ENCODE measurements at places on chromosomes 1 and 21.
A peak's percentile ranks its signal among the peaks of the same experiment; 100 is the strongest.

DNA sequence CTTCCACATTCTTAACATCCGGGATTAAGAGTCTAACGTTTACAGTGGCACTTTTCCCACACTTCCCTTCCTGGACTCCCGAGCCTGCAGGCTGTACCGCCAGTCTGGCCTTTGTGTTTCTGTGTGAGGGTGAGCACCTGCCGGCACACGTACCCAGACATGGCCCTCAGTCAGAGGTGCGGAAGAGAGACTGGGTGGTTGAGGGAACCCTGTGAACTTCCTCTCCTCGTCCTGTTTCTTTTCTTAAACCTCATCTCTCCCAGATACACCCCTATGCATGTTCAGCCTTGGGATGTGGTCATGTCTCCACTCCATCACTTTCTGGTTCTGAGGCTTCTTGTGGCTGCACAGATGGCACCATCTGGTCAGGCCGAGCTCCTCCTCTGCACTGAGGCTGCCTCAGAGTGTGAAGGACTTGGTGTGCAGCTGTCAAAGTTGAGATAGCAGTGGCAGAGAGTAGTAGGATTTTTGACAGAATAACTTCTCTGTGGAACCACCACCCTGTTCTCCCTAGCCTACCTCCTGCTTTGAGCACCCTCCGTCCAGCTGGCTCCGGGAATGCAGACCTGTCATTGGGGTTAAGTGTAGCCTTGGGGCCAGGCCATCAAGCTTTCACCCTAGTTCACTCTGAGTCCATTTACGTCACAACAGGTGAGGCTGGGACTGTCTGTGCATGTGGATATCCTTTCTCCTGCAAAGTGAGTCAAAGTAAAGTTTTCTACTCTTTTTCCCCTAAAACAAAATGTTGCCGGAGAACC, 31.4 kb downstream of the VASH2 start:
- DNase-seq = no peak

DNA sequence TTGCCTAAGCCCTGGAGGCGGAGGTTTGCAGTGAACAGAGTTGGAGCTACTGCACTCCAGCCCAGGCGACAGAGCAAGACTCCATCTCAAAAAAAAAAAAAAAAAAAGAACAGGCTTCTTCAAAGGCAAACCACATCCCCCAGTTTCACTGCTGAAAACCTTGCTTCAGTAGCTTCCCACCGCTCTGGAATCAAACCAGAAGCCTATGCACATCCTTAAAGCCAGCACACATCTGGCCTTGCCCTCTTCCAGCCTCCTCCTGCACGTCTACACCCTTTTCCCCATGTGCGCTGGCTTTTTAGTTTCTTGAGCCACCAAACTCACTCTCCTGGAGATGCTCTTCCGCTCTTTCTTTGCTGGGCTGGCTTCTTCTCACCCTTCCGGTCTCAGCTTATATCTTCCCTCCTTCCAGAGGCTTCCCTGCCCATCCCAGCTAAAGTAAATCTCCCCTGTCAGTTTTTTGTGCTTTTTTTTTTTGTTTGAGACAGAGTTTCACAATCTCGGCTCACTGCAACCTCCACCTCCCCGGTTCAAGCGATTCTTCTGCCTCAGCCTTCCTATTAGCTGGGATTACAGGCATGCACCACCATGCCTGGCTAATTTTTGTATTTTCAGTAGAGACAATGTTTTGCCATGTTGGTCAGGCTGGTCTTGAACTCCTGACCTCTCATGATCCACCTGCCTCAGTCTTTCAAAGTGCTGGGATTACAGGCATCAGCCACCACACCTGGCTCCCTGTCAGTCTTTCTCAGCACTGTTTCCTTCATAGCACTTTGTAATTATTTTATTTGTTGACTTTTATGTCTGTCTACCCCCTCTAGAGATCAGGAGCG, 42.0 kb upstream of the ID3 start:
- no peak for DNase-seq

GRCh38 chr1:23489842-23490241, 5.9 kb upstream of the ASAP3 start:
- DNase-seq = no peak

DNA sequence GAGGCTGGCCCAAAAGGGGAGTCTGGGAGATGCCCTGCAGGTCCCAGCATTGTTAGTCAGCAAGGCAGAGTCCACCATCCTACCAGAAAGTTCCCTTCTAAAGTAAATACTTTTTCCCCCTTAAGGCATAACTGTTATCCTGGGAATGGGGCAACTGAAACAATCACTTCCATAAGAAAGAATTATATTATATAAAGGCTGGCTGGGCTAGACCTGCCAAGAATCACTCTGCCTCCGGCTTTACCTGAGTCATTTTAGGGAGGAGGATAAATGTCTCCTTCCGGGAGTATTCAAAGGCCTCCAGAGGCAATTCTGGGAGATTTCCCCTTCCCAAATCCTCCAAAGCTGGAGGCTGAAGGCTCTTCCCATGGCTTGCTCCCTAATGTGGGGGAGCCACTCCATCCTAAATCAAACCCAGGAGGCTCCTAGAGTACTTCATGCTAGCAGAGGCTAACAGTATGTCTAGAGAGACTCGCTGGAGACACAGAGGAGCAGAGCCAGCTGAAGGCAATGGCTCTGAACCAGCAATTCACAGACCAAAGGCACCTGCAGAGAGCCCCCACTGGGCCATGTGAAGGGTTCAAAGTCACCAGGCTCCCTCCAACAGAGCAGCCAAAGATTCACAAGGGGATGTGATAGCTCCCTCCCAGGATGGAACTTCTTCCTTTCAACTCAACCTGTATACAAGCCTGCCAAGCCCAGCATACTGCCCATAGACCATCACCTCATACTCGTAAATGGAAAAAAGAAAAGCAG, 116.0 kb downstream of the ASTN1 start:
- DNase-seq = no peak

DNA sequence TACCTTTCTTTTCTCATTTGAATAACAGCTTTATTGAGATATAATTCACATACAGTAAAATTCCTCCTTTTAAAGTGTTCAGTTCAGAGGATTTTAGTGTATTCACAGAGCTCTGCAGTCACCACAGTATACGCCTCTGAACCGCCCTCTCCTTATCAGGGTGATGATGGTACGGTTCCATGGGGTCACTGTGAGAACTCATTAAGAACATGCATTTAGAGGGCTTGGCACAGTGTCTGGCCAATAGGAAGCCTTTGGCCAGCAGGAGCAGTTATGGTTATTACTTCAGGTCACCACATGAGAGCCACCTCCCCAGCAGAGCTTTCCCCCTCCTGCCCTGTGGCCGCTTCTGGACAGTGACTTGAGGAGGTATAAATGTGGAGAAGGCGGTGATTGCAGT, 27.3 kb downstream of the KCNQ4 start:
- no peak for DNase-seq

GRCh38 chr1:228851193-228851592, 115.9 kb downstream of the RHOU start:
- no peak for DNase-seq

- DNase-seq = no peak
Measured at GRCh38 chr1:48679859-48680258, 96.8 kb downstream of the BEND5 start.

DNA sequence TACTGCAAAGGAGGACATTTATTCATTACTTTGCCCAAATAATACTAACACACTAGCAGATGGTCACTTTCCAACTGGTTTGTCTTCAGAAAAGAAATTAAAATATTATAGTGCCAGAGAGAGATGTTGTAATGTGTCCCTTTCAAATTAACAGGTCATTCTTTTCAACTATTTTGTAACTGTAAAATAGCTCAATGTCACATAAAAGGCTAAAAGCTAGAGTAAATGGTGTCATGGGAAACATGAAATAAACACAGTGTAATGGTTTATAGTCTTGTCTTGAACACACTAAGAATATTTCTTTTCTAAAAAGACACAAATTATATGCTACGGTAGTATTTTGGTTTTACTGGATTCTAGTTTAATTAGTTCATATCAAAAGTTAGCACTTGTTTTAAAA, 77.8 kb downstream of the ADGRL2 start:
- DNase-seq = no peak

- DNase-seq = no peak
Measured at GRCh38 chr1:17795081-17795809, 40.1 kb downstream of the ACTL8 start.

GRCh38 chr21:43789276-43790009, at the start of gene RRP1:
Gene RRP1 (plus strand): TSS chr21:43789577. CDS start chr21:43789630, 53 bp downstream.
- peak; percentile 96 for DNase-seq

- no peak for DNase-seq
Measured at GRCh38 chr1:235552146-235552716, 48.0 kb upstream of the B3GALNT2 start.

DNA sequence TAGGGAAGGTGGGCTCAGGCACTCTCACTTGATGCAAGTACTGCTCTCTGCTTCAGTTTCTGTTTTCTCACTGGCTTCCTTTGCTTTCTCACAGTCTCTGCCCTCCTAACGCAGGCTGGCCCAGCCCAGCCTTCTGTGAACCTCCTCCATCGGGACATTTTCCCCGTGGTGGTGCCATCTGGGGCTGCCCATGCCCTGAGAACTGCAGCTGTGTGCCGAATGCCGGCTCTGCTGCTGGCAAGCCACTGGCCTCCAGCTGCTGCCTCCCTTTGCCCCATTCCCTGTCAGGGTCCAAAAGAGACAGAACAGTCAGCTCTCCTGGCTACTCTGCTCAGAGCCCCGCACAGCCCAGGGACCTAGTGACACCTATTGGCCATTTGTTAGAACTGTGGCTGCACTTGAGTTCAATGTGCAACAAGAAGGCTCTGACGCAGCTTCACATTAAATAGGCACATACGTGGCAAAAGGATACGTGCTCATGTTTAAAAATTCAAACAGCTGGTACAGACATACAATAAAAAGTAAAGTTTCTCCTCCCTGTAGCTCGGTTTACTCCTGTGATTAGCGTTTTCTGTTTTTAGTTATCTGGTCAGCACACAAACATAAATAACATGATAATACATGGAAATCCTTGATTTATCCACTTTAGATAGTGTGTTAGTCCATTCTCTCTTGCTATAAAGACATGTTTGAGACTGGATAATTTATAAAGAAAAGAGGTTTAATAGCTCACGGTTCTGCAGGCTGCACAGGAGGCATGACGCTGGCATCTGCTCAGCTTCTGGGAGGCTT, 46.6 kb downstream of the FCRL5 start:
- DNase-seq = peak; percentile 82

- DNase-seq = no peak
Measured at GRCh38 chr21:16117851-16118590, 388.2 kb downstream of the USP25 start.

GRCh38 chr21:26806801-26807295, 38.4 kb downstream of the ADAMTS1 start:
- no peak for DNase-seq

DNA sequence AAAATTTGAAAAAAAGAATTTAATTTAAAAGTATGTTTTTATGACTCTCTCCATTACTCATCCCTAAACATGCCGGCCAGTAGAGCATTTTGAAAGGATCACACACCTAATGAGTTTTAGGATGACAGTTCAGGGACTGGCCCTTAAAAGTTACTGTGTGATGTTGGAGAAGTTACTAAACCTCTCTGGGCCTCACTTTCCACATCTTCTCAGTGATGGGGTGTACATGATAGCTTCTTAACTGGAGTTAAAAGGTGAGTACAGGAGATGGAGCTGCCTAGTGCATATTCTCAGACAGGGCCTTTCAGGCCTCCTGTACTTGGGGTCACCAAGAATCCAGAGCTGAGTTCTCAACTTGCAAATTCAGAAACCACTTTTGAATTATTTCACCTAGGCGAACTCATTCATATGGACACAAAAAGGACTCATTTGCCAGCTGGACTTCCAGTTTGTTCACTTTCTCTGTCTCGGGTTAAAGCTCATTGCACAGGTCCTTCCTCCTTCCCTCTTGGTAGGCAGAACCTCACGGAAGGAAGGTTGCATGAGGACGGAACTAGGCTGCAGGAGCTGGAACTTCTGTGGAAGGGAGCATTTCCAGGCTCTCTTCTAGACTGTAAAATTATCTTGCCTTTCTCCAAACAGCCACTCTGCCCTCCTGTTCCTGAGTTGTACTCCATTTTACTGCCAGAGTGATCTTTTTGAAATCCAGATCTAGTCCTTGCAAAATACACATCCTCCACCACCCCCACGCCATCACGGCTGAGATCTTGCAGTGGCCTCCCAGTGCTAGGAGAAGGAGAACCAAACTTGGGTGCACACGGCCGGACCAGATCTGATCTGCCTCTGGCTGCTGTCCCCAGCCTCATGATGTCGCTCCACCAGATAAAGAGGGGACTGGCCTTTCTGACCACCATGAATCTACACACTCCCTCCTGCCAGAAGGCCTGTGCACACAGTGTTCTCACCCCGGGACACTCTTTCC, 4.3 kb upstream of the SLC30A1 start:
- no peak for DNase-seq

GRCh38 chr1:94636624-94637023, 95.1 kb upstream of the F3 start:
- DNase-seq = no peak

- peak; percentile 57 for DNase-seq
Measured at GRCh38 chr1:190373705-190374336, 103.8 kb downstream of the BRINP3 start.

- DNase-seq = no peak
Measured at GRCh38 chr1:86370601-86371022, 25.5 kb downstream of the ODF2L start.

DNA sequence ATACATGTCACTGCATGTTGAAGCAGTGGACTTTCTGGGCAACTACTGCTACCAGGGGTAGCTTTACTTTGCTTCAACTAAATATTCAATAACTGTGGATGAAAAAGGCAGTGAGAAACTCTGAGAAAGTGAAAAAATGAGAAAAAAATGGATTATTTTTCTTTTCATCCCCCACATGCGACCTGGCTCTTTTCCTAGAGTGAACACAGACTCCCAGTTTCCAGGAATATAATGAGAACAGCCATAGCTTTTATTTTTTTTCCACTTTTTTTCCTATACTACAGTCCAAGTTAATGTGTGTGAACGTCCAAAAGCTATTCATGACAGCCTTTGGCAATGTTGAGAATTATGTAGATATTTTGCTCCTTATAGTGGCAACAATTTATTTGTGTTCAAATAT, 230.4 kb downstream of the DNM3 start:
- DNase-seq = no peak

GRCh38 chr1:59639266-59639665, 175.5 kb upstream of the HOOK1 start:
- DNase-seq = no peak

DNA sequence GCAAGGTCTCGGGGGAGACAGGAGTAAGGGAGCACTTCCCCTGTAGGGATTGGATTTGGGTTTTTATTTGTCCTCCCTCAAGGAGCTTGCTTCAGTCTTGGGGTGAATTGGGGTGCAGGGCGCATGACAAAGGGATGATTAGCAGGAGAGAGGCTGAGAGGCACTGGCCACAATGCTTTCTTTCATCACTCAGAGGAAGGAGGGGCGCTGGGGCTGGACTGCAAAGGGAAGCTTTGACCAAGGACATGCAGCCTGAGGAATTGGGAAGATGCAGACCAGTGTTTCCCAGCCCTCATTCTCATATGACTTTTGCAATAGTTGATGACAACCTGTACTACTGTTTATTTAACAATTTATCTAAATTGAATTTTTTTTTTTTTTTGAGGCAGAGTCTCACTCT, 34.1 kb upstream of the PDPN start:
- DNase-seq = peak; percentile 12

- DNase-seq = no peak
Measured at GRCh38 chr1:17289721-17290120, 18.3 kb upstream of the PADI4 start.

GRCh38 chr1:14894811-14895560, 258.6 kb upstream of the TMEM51 start:
- DNase-seq = peak; percentile 37
